Stimulated activated CD4-positive, alpha-beta T cell treated with anti-CD3 and anti-CD28 coated beads, Interleukin-1b, Interleukin-23, amount 100 ng/mL, for 48 hours (primary cell): ENCODE measurements at places on chromosomes 2 and 18.

DNA sequence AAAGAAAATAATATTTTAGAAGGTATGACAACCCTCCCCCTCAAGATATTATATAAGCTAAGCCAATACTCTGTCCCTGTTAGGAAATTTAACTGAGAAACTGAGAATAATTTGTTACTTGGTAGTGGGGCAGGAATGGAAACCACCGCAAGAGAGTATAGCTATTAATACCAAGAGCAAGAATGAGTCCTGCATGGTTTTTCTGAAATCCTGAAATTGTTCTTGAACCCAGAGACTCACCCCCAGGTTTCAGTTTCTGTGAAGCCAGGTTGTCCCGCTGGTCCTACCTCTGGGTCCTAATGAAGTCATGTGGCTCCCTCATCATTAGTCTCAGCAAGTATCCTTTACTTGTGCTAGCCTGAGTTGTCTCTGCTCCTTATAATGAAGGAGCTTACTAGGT is 671.0 kb upstream of the ACVR2A start:
- no peak for DNase-seq

GRCh38 chr2:2157400-2157799 is 173.7 kb downstream of the MYT1L start:
- no peak for DNase-seq

DNA sequence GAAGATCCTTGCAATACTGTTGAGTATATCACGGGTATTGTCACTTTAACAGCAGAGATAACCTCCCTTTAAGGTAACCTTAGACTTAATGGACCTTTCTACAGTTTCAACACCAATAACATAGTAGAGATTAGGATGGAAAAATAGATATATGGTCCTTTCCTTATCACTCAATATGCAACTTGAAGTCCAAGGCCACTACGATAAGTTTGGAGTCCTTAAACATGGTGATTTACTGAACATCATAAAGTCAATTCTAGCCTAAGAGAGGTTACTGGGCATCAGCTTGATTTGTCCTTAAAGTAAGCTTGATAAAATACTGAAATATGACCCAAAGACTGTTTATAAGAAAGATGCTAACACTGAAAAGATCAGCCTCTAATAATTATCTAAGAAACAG is 203.2 kb downstream of the STK39 start:
- no peak for DNase-seq

DNA sequence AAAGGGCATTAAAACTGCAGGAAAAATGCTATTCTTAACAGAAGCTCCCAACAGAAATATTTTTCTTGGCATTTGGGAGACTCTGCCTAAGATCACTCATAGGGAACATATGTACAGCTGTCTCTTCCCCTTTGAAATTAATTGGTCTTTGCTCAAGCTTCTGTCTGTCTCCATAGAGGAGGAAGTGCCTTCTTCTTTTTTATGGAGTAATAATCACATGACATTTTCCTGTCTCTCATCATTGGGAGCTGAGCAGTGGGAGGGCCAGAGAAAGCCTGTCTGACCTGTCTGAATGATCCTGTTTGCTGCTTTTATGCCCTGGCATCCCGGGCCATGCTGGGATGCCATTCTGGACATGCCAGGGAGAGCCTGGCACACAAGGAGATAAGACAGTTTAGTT is 145.6 kb downstream of the AQP4 start:
- DNase-seq: no peak
